ENCODE measurements at places on chromosomes 7 and 10. TPM values are rescaled to one million over a fixed set of nuclear protein-coding genes. Genes with fewer than 3 reads are reported as not detected.

ENTPD7 gene
- total RNA-seq, result 20.2 TPM

UNCX gene
- total RNA-seq, result not detected

KLF14 gene
- not detected for total RNA-seq

CACNB2 gene
- 13.3 TPM for total RNA-seq

PRSS2 gene
- not detected for total RNA-seq

KCNMA1 gene
- total RNA-seq, result 76.2 TPM

LLCFC1 gene
- total RNA-seq, result not detected

PDK4 gene
- total RNA-seq, result 101 TPM

C7orf33 gene
- total RNA-seq, result not detected

TNS3 gene
- 62.3 TPM for total RNA-seq

GNGT1 gene
- total RNA-seq, result not detected

HOXA9 gene
- total RNA-seq, result 18.0 TPM

IFIT1B gene
- not detected for total RNA-seq

FZD8 gene
- 13.9 TPM for total RNA-seq

PRF1 gene
- total RNA-seq, result 4.3 TPM
